ENCODE measurements at places on chromosomes 1 and 21.

DNA sequence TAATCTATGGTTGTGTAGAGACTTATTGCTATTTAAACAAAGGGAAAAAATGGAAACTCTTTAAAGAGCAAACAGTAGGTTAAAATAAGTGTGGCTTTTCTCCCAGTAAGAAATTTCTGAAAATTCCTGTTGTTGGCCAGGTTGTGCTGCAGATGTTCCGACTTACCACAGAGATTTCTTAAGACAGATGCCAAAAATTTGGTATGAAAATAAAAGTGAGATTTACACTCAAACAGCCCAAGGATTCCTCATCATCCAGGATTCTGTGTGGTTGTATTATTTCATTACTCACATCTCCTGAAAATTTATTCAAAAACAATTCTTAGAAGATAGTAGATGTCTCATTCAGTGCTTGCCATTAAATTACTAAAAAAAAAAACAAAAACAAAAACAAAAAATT lies 296.7 kb upstream of the PTBP2 start:
- H3K4me3 ChIP-seq: no peak overlapping the region
- no peaks in the 10 kb centered on the region for H3K36me3 ChIP-seq
- H3K27me3 ChIP-seq: no peaks in the 10 kb centered on the region
- H3K27ac ChIP-seq: no peak overlapping the region

DNA sequence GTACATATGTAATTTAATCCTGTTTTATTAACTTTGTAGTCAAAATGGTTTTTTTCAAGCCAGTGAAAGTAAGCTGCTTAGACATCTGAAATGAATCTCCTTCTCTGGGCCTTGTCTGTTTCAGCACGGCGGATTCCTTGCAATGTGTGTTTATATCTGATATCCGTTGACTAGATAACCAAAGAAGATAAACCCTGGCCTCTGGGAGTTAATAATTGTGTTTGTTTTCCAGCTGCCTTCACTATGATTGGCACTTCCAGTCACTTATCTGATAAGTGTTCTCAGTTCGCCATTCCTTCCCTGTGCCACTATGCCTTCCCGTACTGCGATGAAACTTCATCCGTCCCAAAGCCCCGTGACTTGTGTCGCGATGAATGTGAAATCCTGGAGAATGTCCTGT lies 63.5 kb upstream of the UBE2U start:
- H3K36me3 ChIP-seq: no peaks in the 10 kb centered on the region
- no peak overlapping the region for H3K27ac ChIP-seq
- no peaks in the 10 kb centered on the region for H3K27me3 ChIP-seq
- H3K4me3 ChIP-seq: no peak overlapping the region

GRCh38 chr21:16438761-16439160 lies 709.0 kb downstream of the USP25 start:
- no peak overlapping the region for H3K4me3 ChIP-seq
- H3K27me3 ChIP-seq: no peaks in the 10 kb centered on the region
- H3K36me3 ChIP-seq: no peaks in the 10 kb centered on the region
- DNase-seq: no peak
- no peak overlapping the region for H3K27ac ChIP-seq

- H3K4me3 ChIP-seq: no peak overlapping the region
- no peaks in the 10 kb centered on the region for H3K4me1 ChIP-seq
- no peaks in the 10 kb centered on the region for H3K27me3 ChIP-seq
- H3K27ac ChIP-seq: no peak overlapping the region
- DNase-seq: no peak
These were observed 113.7 kb upstream of the SLC35F3 start for GRCh38 chr1:233790662-233791371.

DNA sequence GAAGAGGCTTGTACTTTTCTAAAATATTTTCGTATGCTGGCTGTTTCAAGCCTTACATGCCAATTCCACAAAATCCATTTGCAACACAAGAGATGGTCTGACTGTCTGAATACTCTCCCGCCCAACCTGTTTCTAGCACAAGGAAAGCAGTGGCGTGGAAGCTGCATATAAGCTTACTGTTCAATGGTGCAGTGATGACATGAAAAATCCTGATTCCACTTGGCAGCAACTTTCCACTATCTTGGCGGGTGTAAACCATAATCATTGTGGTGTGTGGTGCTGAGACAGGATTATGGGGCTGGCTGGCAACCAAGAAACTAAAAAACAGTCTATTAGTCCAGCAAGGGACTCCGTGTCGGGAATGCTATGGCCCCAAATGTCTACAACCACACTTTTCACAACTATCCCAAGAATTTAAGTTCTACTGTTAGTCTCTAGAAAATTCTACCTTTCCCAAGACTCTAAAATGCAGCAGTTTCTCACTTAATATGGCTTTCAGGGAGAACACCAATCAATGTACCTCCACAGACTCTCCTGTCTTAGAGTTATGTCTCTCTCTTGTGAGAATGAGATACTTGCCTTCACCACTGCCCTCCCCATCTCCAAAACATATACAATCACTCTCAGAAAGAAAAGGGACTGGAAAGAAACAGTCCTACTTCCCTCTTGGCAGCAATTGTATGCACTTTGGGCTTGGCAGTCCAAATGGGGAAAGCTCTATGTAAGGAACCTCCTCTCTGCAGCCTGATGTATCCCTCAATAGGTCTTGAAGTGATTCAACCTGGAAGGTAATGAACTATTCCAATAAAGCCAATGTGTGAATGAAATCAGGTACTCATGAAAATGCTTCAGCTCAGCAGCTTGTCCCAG lies 9.5 kb downstream of the COLGALT2 start:
- peaks cover 31% of the 10 kb centered on the region for H3K27me3 ChIP-seq
- H3K36me3 ChIP-seq: no peaks in the 10 kb centered on the region
- H3K27ac ChIP-seq: no peak overlapping the region

- H3K27me3 ChIP-seq: no peaks in the 10 kb centered on the region
- no peak for DNase-seq
- H3K36me3 ChIP-seq: no peaks in the 10 kb centered on the region
These were observed 538.8 kb upstream of the CXADR start for GRCh38 chr21:16974060-16974459.

DNA sequence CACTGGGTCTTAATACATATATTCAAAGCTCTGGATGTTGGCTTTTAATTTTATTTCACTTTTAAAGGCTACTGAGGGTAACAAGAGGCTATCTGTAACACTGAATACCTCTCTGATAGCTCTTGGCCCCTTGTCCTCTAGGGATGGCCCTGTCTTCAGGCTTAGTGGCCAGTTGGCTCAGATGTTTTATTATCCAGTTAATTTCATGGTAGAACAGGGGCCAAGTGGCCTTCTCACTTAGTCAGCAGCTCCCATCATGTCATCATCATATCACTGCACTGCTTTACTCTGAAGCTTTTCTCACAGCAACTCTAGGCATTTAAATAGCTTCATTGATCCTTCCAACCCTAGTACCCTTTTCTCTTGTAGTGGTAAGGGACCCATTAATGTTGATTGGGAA lies 40.2 kb upstream of the MACF1 start:
- H3K4me3 ChIP-seq: no peak overlapping the region
- H3K4me1 ChIP-seq: no peaks in the 10 kb centered on the region
- H3K27ac ChIP-seq: no peak overlapping the region
- H3K36me3 ChIP-seq: no peaks in the 10 kb centered on the region

DNA sequence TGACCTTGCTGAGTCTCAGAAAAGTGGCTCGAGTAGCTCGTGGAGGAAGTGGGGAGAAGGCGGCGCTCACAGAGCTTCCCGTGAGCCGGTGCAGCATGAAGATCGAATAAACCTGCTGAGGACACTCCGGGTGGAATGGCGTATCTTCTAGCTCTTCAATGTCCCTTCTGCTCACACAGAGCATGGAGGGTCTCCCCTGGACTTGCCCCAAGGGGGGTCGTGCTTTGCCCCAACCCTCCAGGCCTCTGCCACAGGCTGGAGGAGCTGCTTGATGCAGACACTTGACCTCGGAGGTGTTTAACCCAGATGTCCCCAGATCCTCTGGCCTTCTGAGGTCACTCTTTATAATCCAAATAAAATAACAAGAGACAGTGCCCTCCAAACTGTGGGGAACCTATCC lies 2.2 kb upstream of the KRTAP10-12 start:
- no peak overlapping the region for H3K27ac ChIP-seq
- no peak for DNase-seq
- peaks cover 6% of the 10 kb centered on the region for H3K27me3 ChIP-seq
- H3K36me3 ChIP-seq: no peaks in the 10 kb centered on the region
- no peaks in the 10 kb centered on the region for H3K4me1 ChIP-seq

- no peak overlapping the region for H3K4me3 ChIP-seq
- no peak overlapping the region for H3K27ac ChIP-seq
- H3K27me3 ChIP-seq: no peaks in the 10 kb centered on the region
- no peak for DNase-seq
- H3K36me3 ChIP-seq: no peaks in the 10 kb centered on the region
- H3K4me1 ChIP-seq: peaks cover 3% of the 10 kb centered on the region
These were observed 24.5 kb upstream of the GNPAT start for GRCh38 chr1:231216498-231216897.

GRCh38 chr1:89894210-89895201 lies 73.7 kb downstream of the LRRC8D start:
- no peaks in the 10 kb centered on the region for H3K27me3 ChIP-seq
- peaks cover 8% of the 10 kb centered on the region for H3K36me3 ChIP-seq
- H3K4me1 ChIP-seq: no peaks in the 10 kb centered on the region
- DNase-seq: no peak
- no peak overlapping the region for H3K27ac ChIP-seq
- H3K4me3 ChIP-seq: no peak overlapping the region

DNA sequence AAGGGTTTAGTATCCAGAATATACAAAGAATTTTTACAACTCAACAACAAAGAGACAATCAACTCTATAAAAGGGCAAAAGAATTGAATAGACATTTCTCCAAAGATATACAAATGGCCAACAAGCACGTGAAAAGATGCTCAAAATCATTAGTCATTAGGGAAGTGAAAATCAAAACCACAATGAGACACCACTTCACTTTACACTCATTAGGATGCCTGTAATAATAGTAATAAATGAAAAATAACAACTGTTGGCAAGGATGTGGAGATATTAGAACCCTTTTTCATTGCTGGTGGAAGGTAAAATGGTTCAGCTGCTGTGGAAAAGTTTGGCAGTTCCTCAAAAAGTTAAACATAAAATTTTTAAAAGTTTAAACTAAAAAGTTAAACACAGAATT lies 7.0 kb upstream of the ABCD3 start:
- no peak overlapping the region for H3K27ac ChIP-seq
- no peaks in the 10 kb centered on the region for H3K4me1 ChIP-seq
- no peaks in the 10 kb centered on the region for H3K36me3 ChIP-seq
- no peak overlapping the region for H3K4me3 ChIP-seq
- DNase-seq: no peak

DNA sequence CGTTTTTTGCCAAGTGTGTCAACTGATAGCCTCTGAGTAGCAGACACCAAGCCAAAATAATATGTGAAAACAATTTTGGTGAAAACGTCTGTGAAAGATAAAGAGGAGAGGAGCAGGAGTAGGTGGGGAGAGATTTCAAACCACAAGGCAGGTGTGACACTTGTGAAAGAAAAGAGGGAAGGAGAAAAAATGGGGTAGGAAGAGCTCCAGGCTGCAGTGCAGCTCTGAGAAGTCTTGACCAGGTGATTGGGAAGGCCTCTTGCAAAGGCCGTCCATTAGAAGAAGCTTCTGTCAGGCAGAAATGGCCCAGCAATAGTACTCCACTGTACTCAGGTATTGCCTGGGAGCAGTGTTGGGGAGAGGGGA lies 10.6 kb upstream of the RAVER2 start:
- H3K27me3 ChIP-seq: peaks cover 9% of the 10 kb centered on the region
- DNase-seq: no peak
- no peak overlapping the region for H3K27ac ChIP-seq
- no peaks in the 10 kb centered on the region for H3K36me3 ChIP-seq
- no peaks in the 10 kb centered on the region for H3K4me1 ChIP-seq
- no peak overlapping the region for H3K4me3 ChIP-seq

DNA sequence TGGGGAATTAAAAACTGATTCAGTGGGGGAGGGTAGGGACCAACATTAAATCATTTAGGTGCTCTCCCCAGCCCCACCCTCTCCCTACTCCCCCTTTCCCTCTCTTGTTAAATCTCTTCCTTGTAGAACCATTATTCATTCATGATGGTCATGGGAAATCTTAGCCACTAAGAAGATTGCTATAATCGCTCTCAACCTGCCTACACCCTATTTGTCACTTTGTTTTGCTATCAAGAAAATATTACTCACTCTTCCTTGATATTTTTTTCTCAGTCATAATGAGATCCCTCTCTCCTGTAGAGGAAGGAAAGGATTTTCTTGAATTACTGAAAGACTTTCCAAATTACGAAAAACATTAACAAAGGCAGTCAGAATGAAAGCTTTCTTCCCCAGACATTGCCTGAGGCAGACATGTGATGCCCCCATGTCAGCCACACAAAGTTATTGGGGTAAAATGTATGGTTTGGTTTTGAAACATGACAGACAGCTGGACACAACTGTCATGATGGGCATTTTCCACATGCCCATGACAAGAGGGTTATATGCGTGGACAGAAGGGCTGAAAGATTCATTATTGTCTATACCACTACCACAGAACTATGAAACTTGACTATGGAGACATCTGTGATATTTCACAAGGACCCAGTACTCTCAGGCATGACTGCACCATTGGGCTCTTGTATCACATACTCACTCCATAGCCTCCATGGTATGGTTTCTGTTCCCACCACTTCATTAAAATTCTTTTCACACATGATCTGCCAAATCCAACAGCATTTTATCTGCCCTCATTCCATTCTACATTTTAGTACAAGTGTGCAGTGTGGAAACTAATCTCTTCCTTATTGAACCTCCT lies 420.1 kb downstream of the DISC1 start:
- no peak overlapping the region for H3K4me3 ChIP-seq
- H3K27me3 ChIP-seq: no peaks in the 10 kb centered on the region
- no peak overlapping the region for H3K27ac ChIP-seq
- no peaks in the 10 kb centered on the region for H3K36me3 ChIP-seq
- no peaks in the 10 kb centered on the region for H3K4me1 ChIP-seq

DNA sequence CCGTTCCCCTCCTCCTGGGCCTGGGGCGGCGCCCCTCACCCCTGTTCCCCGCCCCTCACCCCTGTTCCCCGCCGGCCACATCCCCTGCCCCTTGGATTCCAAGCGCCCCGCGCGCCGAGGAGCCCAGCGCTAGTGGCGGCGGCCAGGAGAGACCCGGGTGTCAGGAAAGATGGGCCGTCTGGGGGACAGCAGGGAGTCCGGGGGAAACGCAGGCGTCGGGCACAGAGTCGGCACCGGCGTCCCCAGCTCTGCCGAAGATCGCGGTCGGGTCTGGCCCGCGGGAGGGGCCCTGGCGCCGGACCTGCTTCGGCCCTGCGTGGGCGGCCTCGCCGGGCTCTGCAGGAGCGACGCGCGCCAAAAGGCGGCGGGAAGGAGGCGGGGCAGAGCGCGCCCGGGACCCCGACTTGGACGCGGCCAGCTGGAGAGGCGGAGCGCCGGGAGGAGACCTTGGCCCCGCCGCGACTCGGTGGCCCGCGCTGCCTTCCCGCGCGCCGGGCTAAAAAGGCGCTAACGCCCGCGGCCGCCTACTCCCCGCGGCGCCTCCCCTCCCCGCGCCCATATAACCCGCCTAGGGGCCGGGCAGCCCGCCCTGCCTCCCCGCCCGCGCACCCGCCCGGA lies at the start of gene TP73:
Gene TP73 (plus strand): TSS at position 587 of the 618 bp plus-strand sequence. CDS start 29,850 bp downstream, outside the sequence.
- no peak within 1 kb of the TSS for H3K27ac ChIP-seq
- H3K4me1 ChIP-seq: peaks cover 38% of the 10 kb centered on the region
- H3K36me3 ChIP-seq: peaks cover 1% of the 10 kb centered on the region
- no peak within 1 kb of the TSS for H3K4me3 ChIP-seq
